Breast epithelium (tissue), 4 donors: ENCODE measurements at places on chromosomes 4 and X. TPM values are rescaled to one million over a fixed set of nuclear protein-coding genes. Genes with fewer than 3 reads are reported as not detected.
A peak's percentile ranks its signal among the peaks of the same experiment; 100 is the strongest.

DNA sequence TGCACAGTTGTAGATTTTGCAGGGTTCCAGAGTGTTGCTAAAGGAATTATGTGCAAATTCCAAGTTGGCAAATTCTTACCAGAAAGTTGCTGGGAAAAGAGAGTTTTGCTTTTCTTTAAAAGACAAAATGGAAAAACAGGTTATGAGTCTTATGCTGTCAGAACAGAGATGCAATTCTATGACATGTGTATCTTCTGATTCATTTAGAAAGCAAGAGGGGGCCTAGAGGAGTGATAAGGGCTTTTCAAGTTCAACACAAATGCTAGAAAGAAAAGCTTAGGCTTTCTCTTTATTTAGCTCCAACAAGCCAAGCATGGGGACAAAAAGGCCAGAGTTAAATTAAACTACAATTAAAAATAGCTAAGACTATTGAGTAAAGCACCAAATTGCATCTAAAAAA lies 72.4 kb upstream of the GATB start:
- no peak for DNase-seq

- no peak for DNase-seq
Measured at GRCh38 chr4:165506849-165507248, 128.0 kb downstream of the CPE start.

DNA sequence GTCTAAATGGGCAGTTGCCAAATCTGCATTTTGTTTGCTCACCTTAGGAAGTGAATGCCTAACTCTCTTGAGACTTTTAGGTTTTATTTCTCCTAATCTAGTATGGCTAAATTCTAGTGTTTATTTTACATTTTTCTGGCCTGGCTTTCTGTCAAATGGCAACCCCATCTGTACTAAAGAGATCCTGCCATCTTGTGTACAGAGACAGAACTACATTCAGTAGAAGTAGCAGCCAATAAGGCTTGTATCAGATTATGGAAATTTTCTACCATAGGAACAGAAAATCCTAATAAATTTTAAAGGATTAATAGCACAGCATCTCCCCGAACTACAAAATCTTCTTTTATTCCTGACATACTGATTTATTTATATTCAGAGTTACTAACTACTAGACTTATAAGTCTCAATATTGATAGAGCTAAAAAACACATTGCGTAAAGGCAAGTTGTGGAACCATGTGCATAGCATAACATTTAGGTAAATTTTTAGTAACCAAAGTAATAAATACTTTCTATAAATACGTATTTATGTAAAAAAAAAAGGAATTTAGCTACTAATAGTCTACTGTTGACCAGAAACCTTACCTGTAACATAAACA lies 45.5 kb downstream of the TMEM144 start:
- no peak for DNase-seq

DNA sequence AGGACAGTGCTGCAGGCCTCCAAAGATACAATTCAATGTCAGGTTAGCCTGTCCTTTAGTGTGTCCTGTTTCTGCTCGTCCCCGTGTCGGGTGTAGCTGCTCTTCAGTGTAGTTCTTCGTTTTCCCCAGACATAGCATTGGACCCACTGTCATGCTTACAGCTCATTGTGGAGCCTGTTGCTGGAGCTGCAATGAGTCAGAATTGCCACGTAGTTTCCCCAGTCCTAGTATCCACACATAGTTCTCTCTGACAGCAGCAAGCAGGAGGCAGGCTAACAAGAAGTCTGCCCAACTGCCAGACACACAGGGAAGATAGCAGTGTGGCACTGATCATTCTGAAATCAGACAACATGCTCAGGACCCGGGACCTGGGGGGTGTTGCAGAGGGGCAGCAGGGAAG lies 49.2 kb downstream of the MOSPD2 start:
- no peak for DNase-seq

GRCh38 chrX:27890611-27891010 lies 82.8 kb downstream of the MAGEB10 start:
- no peak for DNase-seq

DNA sequence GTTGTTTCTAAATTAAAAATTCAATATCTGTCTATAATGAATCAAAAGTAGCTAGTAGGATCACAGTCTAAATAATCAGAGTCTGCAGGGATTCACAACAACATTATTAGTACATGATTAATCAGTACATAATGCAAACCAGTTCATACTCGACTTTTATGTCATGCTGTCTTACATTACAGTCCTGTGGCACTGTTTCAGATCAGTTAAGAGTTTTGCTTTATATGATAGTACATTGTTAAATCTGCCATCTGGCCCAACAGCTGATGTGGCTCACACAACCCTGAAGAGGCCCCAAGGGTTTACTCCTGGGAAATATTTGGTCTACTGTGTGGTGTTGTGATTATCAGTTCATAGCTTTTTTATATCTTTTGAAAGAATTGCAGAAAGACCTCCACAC lies 247.1 kb upstream of the ETNPPL start:
- no peak for DNase-seq

DNA sequence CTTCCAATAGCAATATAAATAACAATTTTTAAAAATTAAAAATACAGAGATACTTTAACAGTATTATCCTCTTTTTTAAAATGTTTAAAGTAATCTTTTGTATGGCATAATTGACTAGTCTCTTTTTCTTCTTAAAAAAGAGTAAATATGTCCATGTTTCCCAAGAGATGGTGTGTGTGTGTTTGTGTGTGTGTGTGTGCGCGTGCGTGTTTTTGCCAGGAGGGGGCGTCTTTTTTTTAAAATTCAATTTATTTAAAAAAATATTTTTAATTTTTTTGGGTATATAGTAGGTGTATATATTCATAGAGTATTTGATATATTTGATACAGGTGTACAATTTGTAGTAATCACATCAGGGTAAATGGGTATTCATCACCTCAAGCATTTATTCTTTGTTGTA lies 1073.7 kb downstream of the PCDH7 start:
- no peak for DNase-seq

GRCh38 chr4:170853422-170854021 lies 763.8 kb upstream of the AADAT start:
- DNase-seq, result peak; percentile 52

- DNase-seq, result no peak
Measured at GRCh38 chr4:182574706-182575105, 331.5 kb downstream of the TENM3 start.

- no peak for DNase-seq
Measured at GRCh38 chr4:77127215-77127614, 29.8 kb upstream of the CCNG2 start.

DNA sequence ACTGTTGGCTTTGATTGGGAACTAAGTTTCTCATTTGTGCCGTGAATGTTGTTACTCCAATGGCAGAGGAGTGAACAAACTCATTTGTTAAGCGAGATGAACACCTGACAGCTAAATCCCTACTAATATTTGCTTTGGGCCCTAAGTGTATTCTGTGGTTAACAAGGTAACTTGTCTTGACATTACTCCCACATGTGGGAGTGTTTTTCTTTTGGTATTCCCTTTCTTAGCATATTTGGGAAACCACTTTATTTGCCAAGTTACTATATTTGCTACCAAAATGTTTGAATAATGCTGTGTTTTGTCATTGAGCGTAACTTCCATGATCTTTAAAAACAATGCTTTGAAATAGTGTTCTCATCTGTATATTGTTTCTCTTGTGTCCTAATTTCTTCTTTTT lies 82.5 kb downstream of the ARHGAP10 start:
- no peak for DNase-seq

DNA sequence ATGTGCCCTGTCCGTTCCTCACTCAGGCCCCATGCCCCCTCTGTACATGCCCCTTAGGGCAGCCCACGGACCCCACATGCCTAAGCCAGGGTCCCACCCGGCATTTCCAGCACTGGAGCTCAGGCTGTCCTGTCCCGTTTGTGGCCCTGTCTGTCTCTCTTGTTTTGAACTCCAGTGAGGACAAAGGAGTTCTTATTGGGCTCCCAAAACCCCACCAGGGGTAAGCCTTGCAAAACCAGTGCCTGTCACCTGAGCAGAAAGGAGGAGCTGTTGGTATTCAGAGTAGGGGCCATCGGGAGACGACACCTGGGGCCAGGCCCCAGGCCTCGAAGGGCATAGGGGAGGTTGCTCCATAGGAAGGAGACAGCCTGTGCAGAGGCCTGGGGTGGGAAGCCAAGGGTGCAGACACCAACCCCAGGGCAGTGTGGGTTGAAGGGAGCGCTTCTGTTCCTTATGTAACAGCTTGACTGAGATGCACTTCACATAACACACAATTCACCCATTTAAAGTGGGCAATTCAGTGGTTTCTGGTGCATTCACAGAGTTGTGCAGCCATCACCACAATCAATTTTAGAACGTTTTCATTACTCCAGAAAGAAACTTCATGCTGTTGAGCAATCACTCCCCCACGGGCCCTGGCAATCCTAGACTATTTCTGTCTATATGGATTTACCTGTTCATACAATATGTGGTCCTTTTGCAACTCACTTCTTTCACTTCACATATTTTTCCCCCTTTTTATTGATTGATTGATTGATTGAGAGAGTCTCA lies 31.7 kb downstream of the MAN2B2 start:
- no peak for DNase-seq

DNA sequence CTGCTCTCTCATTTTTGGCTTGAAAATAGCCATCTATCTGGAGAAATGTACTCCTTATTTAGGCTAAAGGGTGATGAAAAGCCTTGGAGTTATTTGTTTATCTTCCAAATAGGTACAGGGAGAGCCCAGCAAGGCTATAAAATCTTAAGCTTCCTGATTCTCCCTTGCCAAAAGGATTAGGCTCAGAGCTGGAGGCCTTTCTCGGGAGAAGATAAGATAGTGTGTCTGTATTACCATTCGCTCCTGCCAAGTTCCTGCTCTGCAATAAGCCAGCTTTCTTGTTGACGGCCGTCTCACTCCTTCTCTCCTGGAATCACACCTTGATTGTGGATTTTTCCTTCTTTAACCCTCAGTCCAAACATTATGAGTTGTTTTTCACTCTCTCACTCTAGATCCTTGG lies 171.8 kb upstream of the TTC29 start:
- DNase-seq, result no peak

DNA sequence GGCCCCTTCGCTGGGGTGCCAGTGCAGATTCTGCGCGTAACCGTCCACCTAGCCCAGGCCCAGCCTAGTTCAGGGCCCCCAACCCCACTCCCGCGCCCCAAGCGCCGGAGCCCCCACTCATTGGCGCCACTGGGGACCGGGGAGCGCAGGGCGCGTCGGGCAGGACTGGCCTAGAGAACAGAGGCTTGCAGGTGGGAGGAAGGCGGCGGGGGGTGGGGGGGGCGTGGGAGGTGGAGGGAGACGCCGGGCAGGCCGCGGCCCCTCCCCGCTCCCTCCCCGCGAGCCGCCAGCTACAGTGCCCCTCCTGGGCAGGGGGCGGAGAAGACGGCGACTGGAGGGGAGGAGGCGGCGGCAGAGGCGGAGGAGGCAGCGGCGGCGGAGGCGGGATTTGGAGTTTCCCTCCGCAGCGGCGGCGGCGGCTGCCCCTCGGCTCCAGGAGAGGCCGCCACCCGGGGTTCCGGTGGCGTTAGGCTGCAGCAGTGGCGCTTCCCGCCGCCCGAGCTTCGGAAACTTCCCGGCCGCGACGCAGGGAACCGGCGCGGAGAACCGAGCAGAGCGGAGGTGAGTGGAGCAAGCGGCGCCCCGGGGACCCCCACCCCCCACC lies 4.8 kb upstream of the DUSP9 start:
- DNase-seq, result no peak

- no peak for DNase-seq
Measured at GRCh38 chr4:112853662-112854256, 195.7 kb upstream of the ANK2 start.

GRCh38 chrX:19443869-19444526 lies 71.3 kb downstream of the MAP3K15 start:
- DNase-seq, result no peak

DNA sequence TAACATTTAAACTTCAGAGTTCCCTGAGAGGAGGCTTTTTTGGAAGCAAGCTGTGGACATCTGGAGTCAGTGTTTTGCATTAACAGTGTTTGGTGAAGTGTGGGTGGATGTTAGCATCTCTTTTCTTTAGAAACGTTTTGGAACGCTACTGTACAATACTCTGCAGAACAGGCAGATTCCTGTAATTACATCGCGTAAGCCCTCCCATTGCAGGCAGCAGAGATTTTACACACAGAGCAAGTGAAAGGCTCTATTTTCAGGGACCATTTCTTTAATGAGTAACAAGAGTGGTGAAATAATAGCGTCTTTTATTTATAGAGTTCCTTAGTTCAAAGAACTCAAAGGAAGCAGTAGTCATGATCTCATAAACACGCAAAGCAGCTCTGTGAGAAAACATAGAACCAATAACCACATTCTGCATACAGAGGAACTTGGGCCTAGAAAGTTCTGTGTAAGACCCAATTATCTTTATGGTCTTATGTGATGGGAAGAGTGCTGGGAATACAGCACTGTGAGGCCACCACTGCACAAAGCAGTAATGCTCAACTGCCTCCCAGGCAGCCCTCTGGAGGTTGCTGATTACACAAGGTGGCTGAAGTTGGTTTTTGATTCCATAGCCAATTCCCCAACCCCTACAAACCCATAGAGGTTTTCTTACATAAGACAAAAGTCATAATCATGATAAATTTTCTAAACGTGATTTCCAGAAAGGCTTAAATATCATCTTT lies 298.7 kb upstream of the EPHA5 start:
- no peak for DNase-seq

GRCh38 chr4:78059524-78059889 lies 2.4 kb downstream of the FRAS1 start:
- DNase-seq, result peak; percentile 21

- no peak for DNase-seq
Measured at GRCh38 chr4:169756971-169757574, 671 bp downstream of the HPF1 start.

- DNase-seq, result no peak
Measured at GRCh38 chr4:153651116-153651515, 33.0 kb upstream of the TLR2 start.

DNA sequence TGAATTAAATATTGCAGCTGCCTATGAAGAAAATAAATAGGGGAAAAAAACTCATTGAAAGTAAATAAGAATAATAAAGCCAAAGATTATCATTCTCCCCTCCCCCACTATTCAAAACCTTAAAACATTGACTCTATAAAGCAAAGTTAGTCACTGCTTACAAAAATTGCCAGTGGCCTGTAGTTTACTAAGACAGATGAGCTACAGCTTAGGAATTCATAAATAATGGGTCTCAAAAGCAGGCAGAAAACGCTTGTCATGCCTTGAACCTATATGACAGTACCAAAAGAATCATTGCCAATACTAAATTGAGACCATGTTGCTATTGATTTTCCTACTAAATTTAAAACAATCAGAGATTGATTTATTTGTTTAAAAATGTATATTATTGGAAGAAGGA lies 78.9 kb downstream of the SLC10A7 start:
- no peak for DNase-seq

DNA sequence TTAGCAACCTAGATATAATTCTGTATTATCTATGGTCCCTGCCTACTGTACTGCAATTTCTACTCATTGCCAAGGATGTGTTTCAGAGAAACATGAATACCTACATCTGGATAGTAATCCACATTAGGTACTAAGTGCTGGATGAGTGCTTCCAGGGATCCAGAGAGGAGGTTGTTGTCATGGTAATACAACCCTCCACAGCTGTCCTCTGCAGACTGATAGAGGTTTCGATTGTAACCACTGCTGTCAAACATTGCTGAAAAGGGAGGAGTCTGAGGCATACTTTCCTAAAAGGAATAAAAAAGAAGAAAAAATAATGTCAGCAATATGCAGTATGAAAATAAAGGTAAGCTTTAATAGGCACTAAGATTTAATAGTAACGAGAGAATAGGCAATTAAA lies 12.5 kb downstream of the RASGEF1B start:
- DNase-seq, result no peak

Gene SMIM31
- total RNA-seq, result not detected

Gene CXCL3
- 1.3 TPM for total RNA-seq

Gene MAGEC2
- total RNA-seq, result not detected

Gene ARHGEF6
- total RNA-seq, result 55.8 TPM

Gene SOX3
- not detected for total RNA-seq

Gene CABS1
- not detected for total RNA-seq

Gene POF1B
- 6.2 TPM for total RNA-seq
